ENCODE measurements at places on chromosomes 1 and 21.

DNA sequence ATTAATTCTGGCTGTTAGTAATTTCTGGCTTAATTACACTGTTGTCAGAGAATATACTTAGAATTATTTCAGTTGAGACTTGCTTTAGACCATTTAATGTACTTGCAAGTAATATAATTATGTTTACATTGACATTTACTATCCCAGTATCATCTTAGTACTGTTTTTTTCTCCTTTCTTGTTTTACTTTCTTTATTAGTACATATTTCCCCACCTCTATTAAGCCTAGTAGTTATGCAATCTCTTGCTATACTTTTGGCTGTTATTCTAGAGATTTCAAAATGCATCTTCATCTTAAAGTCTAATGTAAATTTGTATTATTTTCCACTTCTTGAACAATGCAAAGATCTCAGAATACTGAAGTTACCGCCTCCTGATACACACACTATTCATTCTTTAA, 24.4 kb downstream of the BRWD1 start:
- no peak for DNase-seq

GRCh38 chr1:216621536-216621935, 101.7 kb downstream of the ESRRG start:
- no peak for DNase-seq

DNA sequence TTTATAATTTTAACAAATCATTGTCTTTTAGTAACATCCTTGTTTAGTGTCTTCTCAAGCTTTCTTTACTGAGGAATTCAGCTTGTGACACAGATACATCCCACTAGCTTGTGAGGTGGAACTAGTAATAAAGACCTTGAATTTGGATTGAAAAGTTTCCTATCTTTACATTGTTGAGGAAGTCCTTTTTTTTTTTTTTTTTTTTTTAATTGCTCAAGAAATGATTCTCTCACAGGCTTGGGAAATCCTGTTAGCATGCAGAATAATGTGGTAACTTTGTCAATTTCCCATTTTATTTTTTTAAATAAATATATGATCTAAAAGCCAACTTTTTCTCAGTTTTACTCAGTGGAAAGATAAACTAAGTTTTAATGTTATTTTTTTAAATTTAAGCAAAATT, 15.8 kb downstream of the DENND2D start:
- no peak for DNase-seq

GRCh38 chr1:42431514-42431913, 24.3 kb downstream of the ZMYND12 start:
- no peak for DNase-seq

- DNase-seq: no peak
Measured at GRCh38 chr1:119387858-119388257, 19.3 kb downstream of the HAO2 start.

DNA sequence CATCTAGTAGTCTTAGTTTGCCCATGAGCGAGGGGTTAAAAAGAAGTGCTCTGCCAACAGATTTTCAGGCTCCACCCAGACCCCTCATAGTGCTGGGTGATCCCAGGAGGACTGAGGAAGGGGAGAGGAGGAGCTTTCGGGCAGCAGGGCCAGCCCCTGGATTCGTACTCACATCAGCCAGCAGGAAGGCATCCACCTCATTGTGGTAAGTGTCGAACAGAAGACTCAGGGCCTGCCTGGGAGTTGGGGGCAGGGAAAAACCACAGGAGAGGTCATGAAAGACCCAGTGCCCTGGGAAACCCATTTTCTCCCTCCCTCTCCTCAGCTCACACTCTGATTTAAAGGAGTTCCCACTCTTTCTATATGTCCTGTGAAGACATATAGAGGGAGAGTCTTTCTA, 34.9 kb downstream of the PIK3C2B start:
- DNase-seq: no peak

DNA sequence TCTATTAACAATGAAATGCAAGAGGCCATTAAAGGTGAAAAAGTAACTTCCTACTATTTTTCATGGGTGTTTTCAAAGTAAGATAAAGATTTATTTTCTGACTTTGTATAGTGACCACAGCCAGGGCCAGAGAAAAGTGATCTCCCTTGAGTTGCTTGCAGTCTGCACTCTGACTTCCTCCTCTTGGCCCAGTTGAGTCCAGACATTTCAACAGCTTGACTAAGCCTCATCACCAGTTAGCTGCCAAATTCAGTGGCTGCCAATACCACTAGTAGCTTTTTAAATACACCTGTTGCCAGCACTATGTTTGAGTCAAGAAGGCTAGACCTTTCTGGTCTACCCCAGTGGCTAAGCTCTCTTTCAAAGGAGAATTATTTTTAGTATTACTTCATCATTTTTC, 3.7 kb upstream of the NEK7 start:
- no peak for DNase-seq

GRCh38 chr21:36976882-36977651, 10.6 kb upstream of the HLCS start:
- no peak for DNase-seq

GRCh38 chr1:98761219-98761865, 99.8 kb downstream of the SNX7 start:
- no peak for DNase-seq

GRCh38 chr1:155226188-155226909, 17.9 kb downstream of the MTX1 start:
- peak; percentile 51 for DNase-seq

DNA sequence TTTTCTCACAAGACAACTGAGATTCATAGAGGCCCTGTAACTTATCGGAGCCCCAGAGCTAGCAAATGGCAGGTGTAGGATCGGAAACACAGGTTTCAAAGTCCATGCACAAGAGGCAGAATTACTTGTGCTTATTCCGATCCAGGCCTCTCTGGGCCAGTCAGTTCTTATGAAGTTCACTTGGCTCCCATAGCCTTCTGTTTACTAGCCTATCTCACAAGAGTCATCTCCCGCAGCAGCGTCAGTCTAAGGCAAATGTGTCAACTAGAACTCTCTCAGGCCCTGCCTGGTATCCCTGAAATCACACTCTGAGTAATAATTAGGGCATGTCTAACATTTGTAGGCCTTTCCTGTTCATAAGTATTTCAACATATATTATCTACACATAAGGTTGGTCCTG, 43.3 kb downstream of the PHC2 start:
- DNase-seq: no peak

DNA sequence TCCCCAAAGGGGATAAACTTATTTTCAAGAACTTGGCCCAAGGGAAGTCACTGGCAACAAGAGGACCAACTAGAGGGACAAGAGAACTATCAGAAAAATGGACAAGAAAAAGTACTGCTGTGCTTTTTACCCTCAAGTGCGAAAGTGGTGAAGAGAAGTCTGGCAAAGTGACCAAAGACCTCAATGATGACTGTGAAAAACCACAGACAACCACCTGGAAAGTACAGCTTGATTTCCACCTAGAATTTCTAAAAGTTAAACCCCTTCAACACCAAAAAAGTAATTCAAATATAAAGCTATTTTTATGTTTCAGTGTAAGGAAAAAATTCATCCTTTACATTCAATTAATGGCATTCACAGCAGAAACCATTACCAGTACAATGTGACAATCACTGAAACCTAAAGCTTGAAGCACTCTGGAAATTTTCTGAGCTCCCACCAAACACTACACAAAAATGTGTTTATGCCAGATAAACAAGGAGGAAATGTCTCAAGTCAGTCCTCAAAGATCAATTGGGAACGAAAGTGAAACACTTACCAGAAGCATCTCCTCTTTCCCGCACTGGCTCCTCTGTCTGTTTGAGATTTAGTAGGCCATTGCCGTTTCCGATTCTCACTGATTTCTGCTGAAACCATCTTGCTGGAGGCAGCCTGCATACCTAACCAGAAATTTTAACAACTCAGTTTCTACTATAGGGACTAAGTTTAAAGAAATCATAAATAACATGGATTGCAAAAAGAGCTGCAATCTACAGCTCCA, 8.3 kb downstream of the SDE2 start:
- no peak for DNase-seq

- DNase-seq: no peak
Measured at GRCh38 chr1:170927955-170928840, 7.1 kb upstream of the MROH9 start.

DNA sequence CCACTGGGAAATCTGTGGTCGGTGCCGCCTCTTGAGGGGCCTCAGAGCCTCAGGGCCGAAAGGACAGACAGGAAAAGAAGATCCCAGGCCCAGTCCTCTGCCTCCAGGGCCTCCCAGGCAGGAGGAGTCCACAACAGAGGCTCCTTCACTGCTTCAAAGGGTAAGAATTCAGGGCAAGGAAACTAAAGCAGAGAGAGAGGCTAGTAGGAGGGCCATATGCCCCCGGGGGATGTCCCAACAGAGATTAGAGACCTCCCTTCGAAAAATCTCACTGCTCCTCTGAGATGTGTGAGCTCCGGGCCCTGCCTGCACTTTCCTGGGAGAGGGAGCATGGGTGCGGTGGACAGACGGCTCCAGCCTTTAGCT, 465.9 kb downstream of the NPHP4 start:
- no peak for DNase-seq

- no peak for DNase-seq
Measured at GRCh38 chr21:37032293-37032692, 25.8 kb downstream of the RIPPLY3 start.

DNA sequence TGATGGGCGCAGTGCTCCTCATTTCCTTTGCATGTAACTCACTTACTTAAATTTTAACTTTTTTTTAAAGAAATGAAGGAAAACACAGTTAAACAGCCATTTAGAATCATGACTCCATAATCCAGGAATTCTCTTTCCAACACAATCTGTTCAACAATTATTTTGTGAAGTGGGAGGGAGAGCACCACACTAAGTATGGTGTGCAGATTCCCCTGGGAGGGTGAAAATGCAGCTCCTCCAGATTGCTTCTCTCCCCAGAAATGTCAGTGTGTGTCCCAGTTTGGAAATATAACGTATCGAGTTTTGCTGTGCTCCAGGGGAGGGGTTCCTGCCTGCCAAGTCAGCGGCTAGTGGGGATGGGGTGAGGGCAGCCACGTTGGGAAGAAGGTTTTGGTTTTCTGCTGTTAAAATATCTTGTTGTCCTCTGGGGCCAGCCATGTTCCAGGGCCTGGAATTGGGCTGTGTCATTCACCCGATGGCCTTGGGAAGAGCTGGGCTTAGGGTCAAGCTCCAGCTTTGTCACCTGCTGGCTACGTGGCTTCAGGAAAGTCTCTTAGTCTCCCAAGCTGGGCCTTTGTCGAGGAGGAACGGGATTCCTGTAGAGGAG, 17.3 kb upstream of the DISP3 start:
- DNase-seq: no peak

DNA sequence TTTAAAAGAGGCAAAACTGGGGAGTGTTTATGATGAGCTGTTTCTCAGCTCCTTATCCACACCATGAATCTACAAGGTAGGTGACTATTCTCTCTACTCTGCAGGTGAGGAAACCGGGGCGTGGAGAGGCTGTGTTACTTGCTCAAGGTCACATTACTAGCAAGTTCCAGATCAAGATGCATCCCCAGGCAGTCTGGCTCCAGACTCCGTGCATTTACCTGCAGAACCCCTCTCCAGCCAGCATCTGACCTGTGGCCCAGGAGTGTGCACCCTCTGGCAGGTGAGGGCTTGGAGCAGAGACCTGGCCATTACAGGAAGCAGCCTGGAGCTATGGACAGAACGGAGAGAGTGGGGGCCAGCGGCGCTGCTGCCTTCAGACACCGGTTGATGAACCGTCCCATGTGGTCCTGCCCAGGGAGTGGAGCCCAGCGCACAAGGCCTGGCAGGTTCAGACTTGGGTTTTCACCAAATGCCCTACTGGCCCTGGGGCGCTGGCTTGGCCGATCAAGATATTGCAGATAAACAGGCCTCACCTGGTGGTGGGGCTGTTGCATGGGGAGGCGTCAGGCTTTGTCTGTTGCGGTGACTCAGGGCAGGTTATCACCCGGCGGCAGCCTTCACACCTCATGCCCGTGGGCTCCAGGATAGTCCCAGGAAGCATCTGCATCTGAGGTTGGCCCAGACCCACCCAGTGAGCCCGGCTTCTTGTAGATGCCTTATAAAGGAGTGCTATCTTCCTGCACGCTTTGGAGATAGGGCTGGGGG, 29.2 kb upstream of the WNT4 start:
- peak; percentile 42 for DNase-seq

- DNase-seq: no peak
Measured at GRCh38 chr1:179177182-179177581, 52.3 kb downstream of the ABL2 start.

- no peak for DNase-seq
Measured at GRCh38 chr1:61481315-61481715, 243.6 kb downstream of the TM2D1 start.
